Uterus (tissue), 4 donors: ENCODE measurements at places on chromosomes 1 and 21.

GRCh38 chr1:12006167-12006921 lies 13.0 kb upstream of the MIIP start:
- DNase-seq: no peak
- no peak overlapping the region for H3K27ac ChIP-seq
- no peaks in the 10 kb centered on the region for H3K27me3 ChIP-seq
- H3K36me3 ChIP-seq: no peaks in the 10 kb centered on the region

DNA sequence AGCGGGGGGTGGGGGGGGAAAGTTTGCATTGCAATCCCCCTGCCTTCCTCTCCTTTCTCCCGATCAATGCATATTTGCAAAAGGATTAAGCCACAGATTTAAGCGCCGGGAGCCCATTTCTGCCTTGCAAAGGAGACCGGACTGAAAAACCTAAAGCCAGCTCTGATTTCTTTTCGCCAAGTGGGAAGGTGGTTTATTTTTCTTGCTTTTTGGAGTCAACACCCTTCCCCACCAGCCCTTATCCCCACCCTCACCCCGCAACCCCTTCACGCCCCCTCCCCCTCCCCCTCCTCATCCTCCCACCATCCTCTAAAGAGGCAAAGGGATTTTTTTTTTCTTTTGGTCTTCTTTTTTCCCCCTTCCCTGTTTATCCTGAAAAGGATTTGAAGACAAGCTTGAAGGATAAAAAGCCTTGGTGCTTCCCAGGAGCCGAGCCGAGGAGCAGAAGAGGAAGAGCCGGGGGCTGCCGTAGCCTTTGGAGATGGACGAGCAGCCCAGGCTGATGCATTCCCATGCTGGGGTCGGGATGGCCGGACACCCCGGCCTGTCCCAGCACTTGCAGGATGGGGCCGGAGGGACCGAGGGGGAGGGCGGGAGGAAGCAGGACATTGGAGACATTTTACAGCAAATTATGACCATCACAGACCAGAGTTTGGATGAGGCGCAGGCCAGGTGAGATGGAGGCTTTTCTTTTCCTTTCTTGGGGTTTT lies 513 bp downstream of the PBX1 start:
- H3K4me1 ChIP-seq: no peaks in the 10 kb centered on the region
- H3K36me3 ChIP-seq: no peaks in the 10 kb centered on the region
- peak; percentile 47 for DNase-seq

GRCh38 chr1:67759692-67760029 lies 73.6 kb downstream of the GNG12 start:
- peaks cover 7% of the 10 kb centered on the region for H3K4me1 ChIP-seq
- no peak overlapping the region for H3K4me3 ChIP-seq
- H3K36me3 ChIP-seq: no peaks in the 10 kb centered on the region
- H3K27ac ChIP-seq: peak overlapping the region; percentile 47
- DNase-seq: no peak

GRCh38 chr1:175317309-175317708 lies 124.7 kb upstream of the KIAA0040 start:
- H3K4me3 ChIP-seq: no peak overlapping the region
- no peaks in the 10 kb centered on the region for H3K36me3 ChIP-seq
- DNase-seq: no peak

DNA sequence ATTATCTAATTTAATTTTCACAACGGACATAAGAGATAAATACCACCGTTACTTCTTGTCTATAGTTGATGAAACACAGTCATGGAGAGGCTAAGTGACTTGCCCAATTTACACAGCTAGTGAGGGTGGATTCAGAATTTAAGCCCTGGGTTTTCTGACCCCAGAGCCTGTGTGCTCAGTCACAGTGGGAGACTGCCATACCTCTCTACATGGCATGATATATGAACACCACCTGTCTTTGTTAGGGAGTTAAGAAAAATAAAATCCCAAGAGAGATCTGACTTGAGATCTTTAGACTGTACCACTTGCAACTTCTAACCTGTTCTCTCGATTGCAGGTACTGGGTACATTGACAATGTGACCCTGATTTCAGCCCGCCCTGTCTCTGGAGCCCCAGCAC lies 40.3 kb downstream of the LAMC2 start:
- H3K27me3 ChIP-seq: no peaks in the 10 kb centered on the region
- H3K4me3 ChIP-seq: no peak overlapping the region
- no peak overlapping the region for H3K27ac ChIP-seq
- DNase-seq: no peak
- H3K36me3 ChIP-seq: no peaks in the 10 kb centered on the region
- H3K4me1 ChIP-seq: no peaks in the 10 kb centered on the region

GRCh38 chr21:36966821-36967768 lies 626 bp upstream of the HLCS start:
- no peaks in the 10 kb centered on the region for H3K27me3 ChIP-seq
- H3K4me1 ChIP-seq: no peaks in the 10 kb centered on the region
- peak overlapping the region; percentile 32 for H3K4me3 ChIP-seq
- H3K36me3 ChIP-seq: no peaks in the 10 kb centered on the region
